ENCODE measurements at places on chromosomes 7 and 10. TPM values are rescaled to one million over a fixed set of nuclear protein-coding genes. Genes with fewer than 3 reads are reported as not detected.

DNA sequence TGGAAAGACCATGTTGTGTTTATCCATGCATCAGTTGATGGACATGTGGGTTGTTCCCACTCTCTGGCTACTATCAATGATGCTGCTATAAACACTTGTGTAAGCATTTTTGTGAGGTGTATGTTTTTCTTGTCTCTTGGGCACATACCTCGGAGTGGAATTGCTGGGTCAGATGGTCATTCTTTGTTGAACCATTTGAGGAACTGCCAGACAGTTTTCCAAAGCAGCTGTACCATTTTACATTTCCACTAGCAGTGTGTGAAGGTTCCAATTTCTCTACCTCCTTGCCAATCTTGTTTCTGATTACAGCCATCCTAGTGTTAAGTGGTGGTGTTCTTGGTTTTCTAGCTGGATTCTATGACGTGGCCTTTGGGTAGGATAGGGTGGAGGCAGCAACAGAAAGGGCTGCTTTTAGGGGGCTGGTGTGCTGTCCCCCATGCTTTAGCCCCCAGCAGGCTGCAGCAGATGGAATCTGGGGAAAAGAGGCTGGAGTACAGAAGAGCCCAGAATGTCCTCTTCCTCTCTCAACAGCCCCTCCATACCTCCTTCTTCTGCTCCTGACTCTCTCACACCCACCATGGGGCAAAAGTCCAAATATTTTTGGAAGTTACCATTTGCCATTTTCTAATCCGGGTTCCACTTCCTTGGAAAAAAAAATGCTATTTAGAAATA lies 352.7 kb downstream of the FRMD4A start:
- H3K27ac ChIP-seq = no peak overlapping the region
- DNase-seq = no peak
- no peaks in the 10 kb centered on the region for H3K36me3 ChIP-seq
- H3K4me1 ChIP-seq = peaks cover 2% of the 10 kb centered on the region

The SEC31B gene
- total RNA-seq = 24.0 TPM

- no peak overlapping the region for H3K27ac ChIP-seq
- no peaks in the 10 kb centered on the region for H3K36me3 ChIP-seq
- no peak overlapping the region for H3K4me3 ChIP-seq
- H3K27me3 ChIP-seq = peaks cover 18% of the 10 kb centered on the region
Observed at GRCh38 chr7:143372070-143372469, 9.1 kb upstream of the ZYX start.

GRCh38 chr7:88761779-88762178 lies 2.3 kb downstream of the ZNF804B start:
- no peak overlapping the region for H3K4me3 ChIP-seq
- H3K27ac ChIP-seq = no peak overlapping the region
- DNase-seq = no peak
- H3K4me1 ChIP-seq = peaks cover 19% of the 10 kb centered on the region
- H3K36me3 ChIP-seq = no peaks in the 10 kb centered on the region

GRCh38 chr7:158263964-158264748 lies 323.5 kb downstream of the PTPRN2 start:
- no peak overlapping the region for H3K27ac ChIP-seq
- no peaks in the 10 kb centered on the region for H3K36me3 ChIP-seq
- no peak overlapping the region for H3K4me3 ChIP-seq
- H3K27me3 ChIP-seq = no peaks in the 10 kb centered on the region
- no peak for DNase-seq

The LGI1 gene
- total RNA-seq = not detected

DNA sequence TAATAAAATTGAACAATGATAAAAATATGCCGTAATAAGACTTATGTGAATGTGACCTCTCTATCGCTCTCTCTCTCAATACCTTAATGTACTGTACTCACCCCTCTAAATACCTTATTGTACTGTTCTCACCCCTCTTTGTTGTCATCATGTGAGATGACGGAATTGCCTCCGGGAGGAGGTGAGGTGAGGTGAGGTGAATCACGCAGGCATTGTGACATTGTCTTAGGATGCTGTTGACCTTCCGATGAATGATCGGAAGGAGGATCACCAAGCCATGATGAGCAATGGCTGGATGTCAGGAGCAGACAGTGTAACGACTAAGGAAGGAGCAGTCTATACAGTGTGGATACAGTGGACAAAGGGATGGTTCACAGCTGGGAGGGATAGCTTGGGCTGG lies 87.4 kb upstream of the FAM20C start:
- no peak for DNase-seq
- no peak overlapping the region for H3K4me3 ChIP-seq
- no peak overlapping the region for H3K27ac ChIP-seq
- no peaks in the 10 kb centered on the region for H3K36me3 ChIP-seq
- peaks cover 13% of the 10 kb centered on the region for H3K27me3 ChIP-seq

The AKR1C2 gene
- 12.6 TPM for total RNA-seq

GRCh38 chr10:73810735-73811465 lies 498 bp downstream of the NDST2 start:
- H3K36me3 ChIP-seq = peaks cover 16% of the 10 kb centered on the region
- peak; percentile 27 for DNase-seq
- no peaks in the 10 kb centered on the region for H3K27me3 ChIP-seq
- peaks cover 4% of the 10 kb centered on the region for H3K4me1 ChIP-seq

DNA sequence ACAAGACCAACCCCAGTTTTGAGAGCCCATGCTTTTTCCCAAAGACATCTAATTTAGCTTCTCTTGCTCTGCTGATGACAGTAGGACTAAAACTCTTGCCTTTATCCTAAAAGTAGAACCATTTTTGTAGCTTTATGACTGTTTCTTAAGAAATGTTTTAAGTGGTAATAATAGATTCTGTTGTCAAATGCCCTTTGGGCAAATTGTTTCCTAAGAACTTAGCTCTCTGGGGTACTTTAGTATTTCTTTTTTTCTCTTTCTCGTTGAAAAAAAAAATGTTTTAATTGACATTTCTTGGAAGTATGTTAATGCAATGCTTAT lies 157.4 kb downstream of the ARID5B start:
- peaks cover 21% of the 10 kb centered on the region for H3K36me3 ChIP-seq
- H3K4me3 ChIP-seq = no peak overlapping the region
- DNase-seq = no peak
- H3K27ac ChIP-seq = no peak overlapping the region
- H3K27me3 ChIP-seq = no peaks in the 10 kb centered on the region

DNA sequence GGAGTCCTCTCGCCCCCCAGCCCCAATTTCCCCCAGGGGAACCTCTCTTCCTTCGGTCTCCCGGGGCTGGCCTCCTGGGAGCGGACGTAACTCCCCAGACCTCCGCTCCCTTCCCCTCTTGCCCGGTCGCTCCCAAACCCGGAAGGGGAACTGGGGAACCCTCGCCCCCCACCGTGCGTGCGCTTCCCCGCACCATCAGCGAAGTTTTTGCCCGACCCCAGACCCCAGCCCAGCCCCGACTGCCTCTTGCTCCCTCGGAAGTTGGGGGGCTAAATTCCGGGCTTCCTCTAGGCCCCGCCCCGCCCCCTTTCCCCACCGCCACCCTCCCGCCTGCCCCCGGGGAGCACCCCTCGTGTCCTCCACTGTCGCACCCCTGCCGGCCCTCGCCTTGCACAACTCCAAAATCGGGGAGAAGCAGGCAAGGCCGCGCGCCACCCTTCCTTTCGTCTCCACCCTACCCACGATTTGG lies 436 bp downstream of the GNB2 start:
- peaks cover 21% of the 10 kb centered on the region for H3K27me3 ChIP-seq
- peak overlapping the region; percentile 91 for H3K4me3 ChIP-seq
- peak overlapping the region; percentile 91 for H3K27ac ChIP-seq
- no peak for DNase-seq
- H3K36me3 ChIP-seq = peaks cover 6% of the 10 kb centered on the region

The FAM25C gene
- not detected for total RNA-seq

DNA sequence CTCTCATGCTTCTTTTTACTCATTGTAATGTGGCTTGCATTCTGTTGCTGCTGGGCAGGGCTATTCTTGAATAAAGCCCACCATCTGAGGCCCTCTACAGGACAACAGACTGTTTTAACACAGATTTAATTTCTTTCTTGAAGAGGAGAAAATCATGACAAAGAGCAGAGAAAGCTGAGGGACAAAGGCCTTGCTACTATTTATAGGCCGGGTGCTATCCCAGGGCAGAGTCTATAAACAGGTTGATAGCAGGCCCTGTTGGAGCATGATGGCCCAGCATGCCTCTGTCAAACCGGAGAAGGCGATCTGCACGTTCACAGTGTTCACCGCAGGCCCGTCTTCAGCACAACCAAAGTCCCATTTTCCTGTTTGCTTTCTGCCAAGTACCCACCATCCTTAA lies 3.0 kb downstream of the VIPR2 start:
- peaks cover 73% of the 10 kb centered on the region for H3K27me3 ChIP-seq
- H3K4me1 ChIP-seq = peaks cover 7% of the 10 kb centered on the region
- no peak overlapping the region for H3K4me3 ChIP-seq
- H3K36me3 ChIP-seq = no peaks in the 10 kb centered on the region
- DNase-seq = no peak

DNA sequence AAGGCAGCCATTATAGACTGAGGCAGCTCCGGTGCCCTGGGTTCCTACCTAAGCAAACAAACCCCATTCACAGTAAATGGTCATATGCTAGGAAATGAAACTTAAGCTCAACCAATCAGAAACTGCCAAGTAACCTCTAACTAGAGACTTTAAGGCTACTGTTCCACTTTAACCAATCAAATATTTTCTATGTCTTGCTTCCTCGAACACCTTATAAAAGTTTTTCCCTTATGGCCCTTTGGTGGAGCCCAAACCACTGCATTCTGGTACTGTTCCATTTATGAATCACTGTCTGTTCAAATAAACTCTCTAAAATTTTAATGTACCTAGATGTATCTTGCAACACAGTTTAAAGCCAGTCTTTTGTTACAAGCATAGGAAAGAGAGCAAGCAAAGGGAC lies 361.1 kb downstream of the HGF start:
- H3K36me3 ChIP-seq = no peaks in the 10 kb centered on the region
- DNase-seq = no peak
- H3K4me1 ChIP-seq = no peaks in the 10 kb centered on the region
- H3K4me3 ChIP-seq = no peak overlapping the region
- H3K27ac ChIP-seq = no peak overlapping the region

Measured in progenitor cell of endocrine pancreas (in vitro differentiated cells).